ENCODE measurements at places on chromosomes 4 and X.

GRCh38 chr4:184544788-184545409 is 70.5 kb upstream of the IRF2 start:
- DNase-seq: no peak

DNA sequence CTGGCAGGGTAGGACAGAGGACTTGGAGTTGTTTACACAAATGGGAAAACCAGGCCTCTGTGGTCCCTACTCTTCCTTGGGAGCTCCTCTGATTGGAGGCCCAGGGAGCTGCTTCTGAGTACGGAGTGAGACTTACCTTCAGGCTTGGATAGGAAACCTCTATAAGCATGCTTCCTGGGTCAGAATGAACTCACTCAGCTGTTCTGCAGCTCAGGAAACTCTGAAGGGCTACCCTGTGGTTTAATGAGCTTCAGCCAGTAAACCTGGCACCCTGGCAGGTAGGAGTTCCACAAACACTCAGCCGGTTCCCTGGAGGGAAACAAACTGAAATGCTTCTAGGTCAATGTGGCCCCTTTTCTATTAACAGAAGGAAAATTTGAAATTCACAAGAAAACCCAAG is 51.0 kb upstream of the TFDP3 start:
- no peak for DNase-seq

GRCh38 chrX:66677430-66677829 is 38.6 kb upstream of the EDA2R start:
- DNase-seq: no peak

DNA sequence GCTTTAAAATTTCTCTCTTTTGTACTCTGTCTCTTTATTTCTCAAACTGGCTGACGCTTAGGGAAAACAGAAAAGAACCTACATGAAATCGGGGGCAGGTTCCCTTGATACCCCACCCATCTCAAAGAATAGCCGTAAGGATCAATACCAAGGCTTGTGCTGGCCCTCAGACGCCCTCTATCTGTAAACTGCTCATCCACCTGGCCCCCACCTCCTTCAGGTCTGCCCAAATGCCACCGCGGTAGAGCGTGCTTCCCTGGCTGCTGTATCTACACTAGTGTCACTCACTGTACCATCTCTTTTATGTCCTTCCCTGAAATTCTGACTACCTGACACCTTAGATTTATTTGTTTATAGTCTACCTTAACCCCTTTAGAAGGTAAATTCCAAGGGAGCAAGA is 62.8 kb downstream of the SMIM20 start:
- DNase-seq: no peak

DNA sequence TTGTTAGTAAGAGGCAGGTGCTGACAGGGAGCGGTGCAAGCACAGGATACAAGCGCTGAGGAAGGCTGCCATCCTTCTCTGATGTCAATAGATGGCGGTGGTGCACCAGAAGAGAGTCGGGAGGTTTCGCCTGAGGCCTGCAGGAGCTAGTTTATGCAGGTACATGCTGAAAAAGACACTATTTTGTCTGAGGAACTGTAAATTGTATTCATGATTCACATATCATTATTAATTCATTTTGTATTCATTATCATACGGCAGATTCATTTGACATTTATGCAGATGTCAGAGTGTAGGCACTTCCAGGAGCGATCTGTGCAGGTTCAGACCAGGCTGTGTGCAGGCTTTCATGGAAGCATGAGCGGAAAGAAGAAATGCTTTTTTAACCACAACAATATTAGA is 824.0 kb downstream of the STIM2 start:
- DNase-seq: no peak

DNA sequence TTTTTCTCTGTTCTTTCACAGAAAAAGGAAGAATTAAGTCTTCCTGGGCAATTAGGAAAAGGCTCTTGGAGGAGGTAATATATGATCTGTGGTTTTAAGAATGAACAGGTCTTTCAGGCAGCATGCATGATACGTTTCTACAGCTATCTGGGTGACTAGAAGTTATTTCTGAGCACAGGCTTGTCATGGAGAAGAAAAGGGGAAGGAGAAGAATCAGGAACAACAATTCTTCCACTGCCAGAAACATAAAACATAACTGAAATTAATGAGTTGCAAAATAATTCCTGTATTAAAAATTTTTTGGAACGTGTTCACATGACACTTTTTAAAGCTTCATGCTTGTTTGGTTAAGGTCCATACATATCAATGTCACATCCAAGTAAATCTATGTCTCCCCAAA is 17.7 kb upstream of the STIM2 start:
- DNase-seq: no peak

- DNase-seq: no peak
Measured at GRCh38 chr4:156771171-156771837, 200.3 kb downstream of the PDGFC start.

DNA sequence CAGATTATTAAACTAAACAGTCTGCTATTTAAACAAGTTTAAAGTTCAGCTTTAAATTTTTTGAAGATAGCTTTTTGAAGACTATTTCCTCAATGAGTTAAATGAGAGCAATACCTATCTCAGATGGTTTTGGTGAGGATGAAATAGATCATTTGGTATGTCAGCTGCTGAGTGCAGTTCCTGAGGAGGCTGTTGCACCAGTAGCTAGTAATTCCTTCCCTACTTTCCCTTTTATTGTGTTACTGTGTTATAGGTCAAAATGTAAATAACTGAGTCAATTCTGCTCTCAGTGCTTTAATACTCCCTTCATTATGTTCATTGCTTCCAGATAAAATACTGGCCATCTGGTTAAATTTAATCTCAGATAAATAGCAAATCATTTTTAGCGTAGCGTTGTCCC is 48.6 kb downstream of the BMPR1B start:
- DNase-seq: no peak

DNA sequence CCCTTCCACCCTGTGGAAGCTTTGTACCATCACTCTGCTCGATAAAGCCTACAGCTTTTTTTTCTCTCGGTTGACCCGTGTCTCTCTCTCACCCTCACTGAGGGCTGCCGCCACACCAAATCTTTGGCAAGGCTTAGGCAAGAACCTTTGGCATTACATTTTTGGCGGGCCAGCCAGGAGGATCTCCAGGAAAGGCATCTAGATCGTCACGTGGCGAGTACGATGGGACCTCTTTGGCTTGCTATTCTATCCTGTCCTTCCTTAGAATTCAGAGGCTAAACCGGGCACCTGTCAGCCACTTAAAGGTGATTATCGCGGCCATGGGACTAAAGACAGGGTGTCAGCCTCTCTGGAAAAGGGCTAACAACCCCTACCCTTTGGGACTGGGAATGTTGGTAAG is 96.2 kb downstream of the UGT2B28 start:
- no peak for DNase-seq

DNA sequence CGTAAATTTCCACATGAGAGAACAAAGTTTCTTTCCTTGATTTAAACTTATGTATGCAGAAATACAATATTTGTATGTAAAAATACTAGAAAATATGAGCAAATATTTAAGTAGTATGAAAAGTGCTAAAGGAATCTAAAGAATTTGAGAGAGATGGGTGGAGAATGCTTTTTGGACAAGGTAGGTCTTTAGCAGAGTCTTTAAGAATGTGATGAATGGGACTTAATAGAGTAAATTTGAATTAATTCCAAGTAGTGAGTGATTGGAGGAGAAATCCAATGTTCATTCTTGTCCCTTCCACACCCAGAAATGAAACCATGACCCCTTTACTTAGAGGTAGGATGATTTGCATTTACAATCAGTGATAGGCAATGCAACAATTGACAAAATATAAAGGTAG is 570.9 kb upstream of the ZFP42 start:
- DNase-seq: no peak

DNA sequence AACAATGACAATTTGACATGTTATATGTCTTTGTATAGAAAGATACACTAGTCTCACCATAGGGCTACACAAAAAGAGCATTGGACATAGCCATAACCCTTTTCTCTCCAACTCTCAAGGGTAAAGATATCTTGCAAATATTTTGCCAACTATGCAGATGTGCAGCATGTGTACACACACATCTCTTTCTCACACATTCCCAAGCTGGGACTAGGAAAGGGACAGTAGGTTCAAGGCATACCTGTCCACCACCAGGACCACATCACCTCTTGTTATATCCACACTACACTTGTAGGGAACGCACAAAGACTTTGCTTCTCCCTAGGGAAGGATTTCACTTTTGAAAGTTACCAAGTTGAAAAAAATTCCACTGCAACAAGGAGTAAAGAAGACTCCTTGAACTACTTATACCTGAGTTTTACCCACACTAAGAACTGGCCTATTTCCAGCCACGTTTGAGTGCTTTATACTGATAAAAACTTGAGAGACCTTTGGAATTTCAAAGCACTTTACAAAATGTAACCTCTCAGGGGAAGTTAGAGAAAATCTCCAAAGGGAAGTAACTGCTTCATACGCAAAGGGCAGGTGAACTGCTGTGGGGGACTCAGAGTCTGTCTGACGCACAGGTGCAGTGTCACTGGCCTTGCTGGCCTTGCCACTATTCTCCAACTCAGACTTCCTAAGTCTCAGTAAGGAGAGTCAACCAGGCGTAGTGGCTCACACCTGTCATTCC is 36.9 kb downstream of the NR3C2 start:
- DNase-seq: no peak

GRCh38 chrX:47198026-47198686 is 4.5 kb downstream of the UBA1 start:
- no peak for DNase-seq

DNA sequence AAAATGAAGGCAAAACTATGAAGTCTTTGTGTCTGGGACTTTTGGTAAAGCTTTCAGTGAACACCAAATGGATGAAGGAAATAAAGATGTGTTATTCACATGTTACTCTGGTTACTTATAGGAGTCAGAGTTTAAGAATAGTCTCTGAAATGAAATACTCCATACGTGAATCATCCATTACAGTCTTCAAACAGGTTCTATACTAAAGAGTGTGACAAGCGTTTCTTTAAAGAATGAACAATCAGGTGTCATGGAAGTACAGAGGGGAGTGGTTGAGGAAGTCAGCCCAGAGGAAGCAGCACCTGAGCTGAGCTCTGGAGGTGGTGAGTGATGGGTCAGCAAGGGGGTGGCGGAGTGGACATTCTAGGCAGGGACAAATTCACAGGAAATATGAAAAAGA is 41.8 kb upstream of the SORBS2 start:
- no peak for DNase-seq

DNA sequence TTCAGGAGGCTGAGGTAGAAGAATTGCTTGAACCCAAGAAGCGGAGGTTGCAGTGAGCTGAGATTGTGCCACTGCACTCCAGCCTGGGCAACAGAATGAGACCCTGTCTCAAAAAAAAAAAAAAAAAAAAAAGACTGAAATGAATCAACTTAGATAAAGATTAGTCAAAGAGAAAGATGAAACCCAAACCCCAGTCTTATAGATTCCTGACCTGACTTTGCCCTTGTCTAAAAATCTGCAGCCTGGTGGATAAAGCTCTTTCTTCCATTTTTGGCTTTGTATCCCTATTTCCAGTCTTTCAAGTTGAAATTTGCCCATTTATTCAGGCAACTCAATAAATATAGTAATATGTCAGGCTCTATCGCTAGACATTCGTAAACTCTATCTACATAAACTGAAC is 39.3 kb upstream of the SPINK2 start:
- DNase-seq: no peak

GRCh38 chr4:169241464-169241863 is 29.3 kb downstream of the SH3RF1 start:
- DNase-seq: no peak

DNA sequence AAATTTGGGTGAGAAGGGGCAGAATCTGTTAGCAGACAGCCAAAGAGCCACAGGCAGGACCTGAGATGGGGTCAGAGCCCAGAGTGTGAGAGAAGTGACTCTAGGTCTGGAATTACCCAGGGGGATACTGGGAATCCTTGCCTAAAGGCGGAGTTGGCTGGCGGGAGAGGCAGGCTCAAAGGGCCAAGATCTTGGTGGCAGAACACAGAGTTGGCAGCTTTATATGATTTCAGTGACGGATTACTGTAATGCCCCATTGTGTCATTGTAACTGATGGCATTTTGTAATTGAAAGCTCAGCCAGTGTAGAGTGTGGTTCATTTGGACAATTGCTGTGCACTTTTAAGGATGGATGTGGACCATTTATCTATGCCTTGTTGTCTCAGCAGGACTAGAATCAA is 77.3 kb downstream of the SMIM20 start:
- DNase-seq: no peak

GRCh38 chrX:87621697-87622096 is 104.1 kb downstream of the KLHL4 start:
- no peak for DNase-seq

DNA sequence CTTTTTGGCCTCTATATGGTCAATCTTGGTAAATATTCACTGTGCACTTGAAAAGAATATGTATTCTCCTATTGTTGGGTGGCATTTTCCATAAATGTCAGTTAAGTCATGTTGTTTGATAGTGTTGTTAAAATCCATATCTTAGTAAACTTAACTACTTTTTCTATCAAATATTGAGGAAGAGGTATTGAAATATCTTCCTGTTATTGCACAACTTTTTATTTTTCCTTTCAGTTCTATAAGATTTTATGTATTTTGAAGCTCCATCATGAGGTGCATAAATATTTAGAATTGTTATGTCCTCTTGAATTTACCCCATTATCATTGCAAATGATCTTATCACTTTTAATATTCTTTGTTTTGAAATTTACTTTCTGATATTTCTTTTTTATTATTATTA is 3.4 kb downstream of the GK2 start:
- DNase-seq: no peak

Data from GM12892 (cell line).